ENCODE measurements at places on chromosomes 3 and 15.

DNA sequence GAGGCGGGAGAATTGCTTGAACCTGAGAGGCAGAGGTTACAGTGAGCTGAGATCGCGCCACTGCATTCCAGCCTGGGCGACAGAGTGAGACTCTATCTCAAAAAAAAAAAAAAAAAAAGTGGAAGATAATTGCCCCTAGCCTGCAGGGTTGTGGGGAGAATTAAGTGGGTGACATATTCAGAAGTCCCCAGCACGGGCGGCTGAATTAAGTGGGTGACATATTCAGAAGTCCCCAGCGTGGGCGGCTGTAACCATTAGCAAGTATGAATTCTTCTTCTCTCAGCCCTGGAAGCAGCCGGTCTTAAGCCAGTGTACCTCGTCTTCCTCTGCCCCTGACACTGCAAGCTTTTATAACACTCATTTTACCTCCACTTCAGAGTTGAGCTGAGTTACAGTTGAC lies 44.7 kb downstream of the FBLN2 start:
- DNase-seq, result no peak

DNA sequence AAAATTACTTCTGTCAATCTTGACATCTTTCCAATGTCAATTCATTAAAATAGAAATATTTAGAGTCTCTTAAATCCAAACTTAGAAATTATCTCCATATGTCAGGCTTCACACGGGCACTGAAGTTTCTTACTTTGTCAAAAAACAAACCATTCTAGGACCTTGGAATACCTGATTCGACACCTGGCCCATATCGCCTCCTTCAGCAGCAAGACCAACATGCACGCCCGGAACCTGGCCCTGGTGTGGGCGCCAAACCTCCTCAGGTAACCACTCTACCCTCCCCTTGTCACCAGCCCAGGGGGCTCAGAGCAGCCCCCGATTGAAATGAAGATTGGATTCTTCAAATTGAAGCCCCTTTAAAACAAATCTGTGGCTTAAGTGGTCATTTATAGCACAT lies 81.3 kb downstream of the TMEM39A start:
- no peak for DNase-seq

DNA sequence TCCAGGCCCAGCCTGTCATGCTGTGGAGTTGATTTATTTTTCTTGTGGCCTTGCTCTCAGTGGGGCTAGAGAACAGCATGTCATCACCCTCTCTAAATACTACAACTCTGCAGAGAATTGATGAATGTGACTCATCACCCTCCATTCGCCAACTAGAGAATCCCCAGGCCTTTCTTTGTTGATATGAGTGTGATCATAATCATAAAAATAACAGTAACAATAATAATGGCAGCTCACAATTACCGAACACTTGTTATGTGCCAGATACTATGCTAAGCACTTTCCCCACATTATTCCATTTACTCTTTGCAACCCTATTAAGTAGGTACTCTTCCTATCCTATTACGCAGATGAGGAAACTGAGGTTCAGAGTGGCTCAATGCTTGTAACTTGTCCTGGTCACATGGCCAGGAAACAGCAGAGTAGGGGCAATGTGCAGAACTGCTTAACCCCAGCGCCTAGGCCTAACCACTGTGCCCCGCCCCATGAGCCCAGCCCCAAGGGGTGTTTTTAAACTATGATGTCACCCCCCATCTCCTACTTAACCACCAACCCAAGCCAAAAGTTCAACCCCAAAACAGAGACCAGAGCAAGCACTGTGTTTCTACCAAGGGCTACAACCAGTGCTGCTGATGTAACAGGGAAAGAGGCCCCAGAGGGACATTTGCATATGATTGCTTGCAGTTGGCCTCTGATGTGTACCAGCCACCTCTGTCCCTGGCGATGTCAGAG lies 104.5 kb downstream of the ADCY5 start:
- no peak for DNase-seq

GRCh38 chr3:130515755-130516154 lies 1.2 kb upstream of the COL6A6 start:
- no peak for DNase-seq

DNA sequence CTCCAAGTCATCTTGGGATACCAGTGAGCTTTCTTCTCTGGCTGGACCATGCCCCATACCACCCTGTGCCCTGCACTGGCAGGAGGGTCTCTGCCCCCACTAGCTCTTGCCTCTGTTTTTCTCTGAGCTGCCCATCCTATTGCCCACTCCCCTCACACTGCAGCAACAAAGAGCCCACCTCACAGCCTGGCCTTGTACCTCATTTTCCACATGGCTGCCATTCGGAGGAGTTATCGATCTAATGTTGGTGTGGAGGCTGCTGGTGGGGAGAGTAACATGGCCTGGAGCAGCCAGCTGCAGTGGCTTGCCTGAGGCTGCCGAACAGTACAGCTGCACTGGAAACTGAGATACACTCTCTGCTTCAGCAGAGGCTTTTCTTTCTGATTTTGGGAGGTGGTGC lies 65.7 kb upstream of the AGBL1 start:
- DNase-seq, result no peak

DNA sequence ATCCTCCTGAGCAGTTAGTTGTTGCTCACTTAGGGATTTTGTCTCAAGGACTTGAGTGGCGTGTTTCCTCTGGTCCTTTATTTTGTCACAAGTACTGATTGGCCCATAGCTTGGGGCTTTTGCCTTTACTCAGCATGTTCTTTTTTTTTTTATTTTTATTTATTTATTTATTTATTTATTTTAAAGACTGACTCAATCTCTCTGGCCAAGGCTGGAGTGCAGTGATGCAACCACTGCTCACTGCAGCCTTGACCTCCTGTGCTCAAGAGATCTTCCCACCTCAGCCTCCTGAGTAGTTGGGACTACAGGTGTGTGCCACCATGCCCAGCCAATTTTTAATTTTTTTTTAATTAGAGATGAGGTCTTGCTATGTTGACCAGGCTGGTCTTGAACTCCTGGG lies 223.9 kb upstream of the TPM1 start:
- DNase-seq, result no peak
